ENCODE measurements at places on chromosomes 16 and 17. TPM values are rescaled to one million over a fixed set of nuclear protein-coding genes. Genes with fewer than 3 reads are reported as not detected.
A peak's percentile ranks its signal among the peaks of the same experiment; 100 is the strongest.

SLC52A1 gene
- total RNA-seq, result 0.08 TPM

KRTAP4-5 gene
- total RNA-seq, result not detected

SLFN12L gene
- total RNA-seq, result 9.0 TPM

VPS4A gene
- 41.5 TPM for total RNA-seq

KRT20 gene
- 0.30 TPM for total RNA-seq

MAF gene
- total RNA-seq, result 141 TPM

NEUROD2 gene
- not detected for total RNA-seq

GJD3 gene
- total RNA-seq, result not detected

NDRG4 gene
- total RNA-seq, result 0.84 TPM

DNA sequence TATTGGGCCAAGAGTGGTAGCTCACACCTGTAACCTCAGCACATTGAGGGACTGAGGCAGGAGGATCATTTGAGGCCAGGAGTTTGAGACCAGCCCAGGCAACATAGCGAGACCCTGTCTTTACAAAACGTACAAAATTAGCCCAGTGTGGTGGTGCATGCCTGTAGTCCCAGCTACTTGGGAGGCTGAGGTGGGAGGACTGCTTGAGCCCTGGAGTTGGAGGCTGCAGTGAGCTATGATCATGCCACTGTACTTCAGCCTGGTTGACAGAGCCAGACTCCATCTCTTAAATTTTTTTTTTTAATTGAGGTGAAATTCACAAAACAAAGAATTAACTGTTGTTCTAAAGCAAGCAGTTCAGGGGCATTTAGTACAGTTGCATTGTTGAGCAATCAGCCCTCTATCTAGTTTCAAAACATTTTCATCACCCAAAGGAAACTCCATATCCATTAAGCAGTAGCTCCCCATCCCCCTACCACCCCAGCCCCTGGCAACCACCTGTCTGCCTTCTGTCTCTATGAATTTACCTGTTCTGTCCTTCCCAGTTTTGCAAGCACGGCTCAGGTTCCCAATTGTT is 15.6 kb downstream of the SNX29 start:
- DNase-seq, result no peak

DNA sequence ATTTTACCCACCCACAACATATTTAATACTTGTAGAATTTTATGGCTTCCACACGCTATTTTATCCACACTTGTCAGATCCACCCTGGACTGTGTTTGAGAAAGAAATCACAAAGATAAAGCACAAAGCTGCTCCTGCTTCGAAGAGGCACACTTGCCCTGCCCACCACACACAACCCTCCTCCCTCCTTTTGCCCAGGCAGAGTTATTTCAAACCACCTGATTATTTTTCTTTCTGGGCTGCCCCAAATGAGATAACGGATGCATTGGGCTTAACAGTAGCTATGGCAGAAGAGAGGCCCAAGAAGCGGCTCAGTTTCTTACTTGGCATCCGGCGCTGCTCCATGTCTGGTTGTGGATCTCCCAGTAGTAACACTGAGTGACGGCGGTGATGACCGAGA is 27.2 kb downstream of the PKD1L3 start:
- no peak for DNase-seq

GRCh38 chr17:81635431-81635830 is 1.5 kb downstream of the NPLOC4 start:
- DNase-seq, result no peak

DNA sequence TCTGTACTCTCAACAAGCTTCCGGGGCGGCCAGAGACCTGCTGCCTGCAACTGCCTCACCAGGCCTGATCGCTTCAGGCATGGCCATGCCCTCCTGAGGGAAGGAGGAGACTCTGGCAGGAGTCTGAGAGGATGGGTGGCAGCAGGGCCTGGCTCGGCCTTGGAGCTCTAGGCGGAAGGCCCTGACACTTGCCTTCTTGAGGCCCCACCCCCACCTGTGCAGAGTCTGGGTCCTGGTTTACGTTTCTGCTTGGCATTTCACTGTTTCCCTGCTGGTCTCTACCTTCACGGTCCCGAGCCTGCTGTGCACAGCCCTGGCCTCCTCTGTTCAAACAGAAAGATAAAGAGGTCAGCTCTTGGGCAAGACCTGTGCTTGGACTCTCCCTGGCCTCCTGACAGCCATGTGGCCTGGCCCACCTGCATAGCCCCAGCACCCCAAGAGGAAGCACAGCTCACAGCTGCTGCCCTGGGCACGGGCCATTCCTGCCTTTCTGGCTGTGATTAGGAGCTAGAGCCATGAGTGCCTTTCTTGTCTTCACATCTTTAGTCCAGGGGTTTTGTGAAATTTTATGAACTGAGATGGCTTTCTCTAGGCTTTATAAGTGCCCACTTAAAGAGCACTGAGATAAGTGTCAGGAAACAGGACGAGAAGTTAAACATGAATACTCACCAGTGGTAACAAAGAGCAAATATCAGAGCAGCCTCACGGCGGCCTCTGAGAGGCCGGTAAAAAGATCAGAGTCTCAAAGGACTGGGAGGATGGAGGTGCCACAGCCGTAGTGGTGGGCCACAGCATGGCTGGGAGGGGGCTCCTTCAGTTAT is 25.6 kb upstream of the MTSS2 start:
- DNase-seq, result no peak

GRCh38 chr16:84040823-84041820 is 1.5 kb downstream of the SLC38A8 start:
- DNase-seq, result no peak

DNA sequence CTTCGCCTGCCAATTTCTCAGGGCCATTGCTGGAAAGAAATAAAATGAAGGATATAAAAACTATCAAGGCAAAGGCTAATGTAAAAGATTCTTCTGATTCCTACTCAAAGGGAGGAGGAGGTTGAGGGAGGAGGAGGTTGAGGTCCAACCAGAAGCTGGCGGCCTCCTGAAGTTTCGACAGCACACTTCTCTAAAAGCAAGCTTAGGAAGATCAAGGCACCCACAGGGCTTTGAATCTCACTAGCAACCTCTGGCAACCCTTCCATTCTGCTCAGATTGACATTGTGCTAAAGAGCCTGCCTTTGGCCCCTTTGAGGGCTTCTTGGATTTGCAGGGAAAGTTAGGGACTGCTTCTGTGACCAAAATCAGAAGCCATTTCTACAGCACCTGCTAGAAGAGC is 81.5 kb upstream of the TNRC6C start:
- no peak for DNase-seq

DNA sequence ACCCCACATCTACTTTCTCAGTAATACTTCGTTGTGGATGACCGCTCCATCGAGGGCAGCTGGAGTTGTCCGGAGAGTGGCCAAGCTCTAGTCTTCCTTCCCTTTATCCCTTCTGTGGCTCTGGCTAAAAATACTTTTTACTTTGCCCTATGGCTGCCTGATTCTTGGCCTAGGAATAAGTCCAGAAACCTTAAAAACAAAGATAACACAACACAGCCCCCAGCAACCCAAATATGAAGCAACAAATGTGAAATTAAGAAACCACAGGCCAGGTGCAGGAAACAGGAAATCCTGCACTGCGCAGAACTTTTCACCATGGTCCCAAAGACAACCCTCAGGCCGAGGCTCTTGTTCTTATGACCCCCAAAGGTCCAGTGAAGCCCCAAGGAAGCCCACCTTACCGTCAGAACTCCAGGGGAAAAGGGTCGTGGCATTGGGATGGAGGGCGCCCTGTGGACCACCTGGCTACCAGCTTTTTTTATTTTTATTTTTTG is 26.0 kb downstream of the TK2 start:
- DNase-seq, result no peak

DNA sequence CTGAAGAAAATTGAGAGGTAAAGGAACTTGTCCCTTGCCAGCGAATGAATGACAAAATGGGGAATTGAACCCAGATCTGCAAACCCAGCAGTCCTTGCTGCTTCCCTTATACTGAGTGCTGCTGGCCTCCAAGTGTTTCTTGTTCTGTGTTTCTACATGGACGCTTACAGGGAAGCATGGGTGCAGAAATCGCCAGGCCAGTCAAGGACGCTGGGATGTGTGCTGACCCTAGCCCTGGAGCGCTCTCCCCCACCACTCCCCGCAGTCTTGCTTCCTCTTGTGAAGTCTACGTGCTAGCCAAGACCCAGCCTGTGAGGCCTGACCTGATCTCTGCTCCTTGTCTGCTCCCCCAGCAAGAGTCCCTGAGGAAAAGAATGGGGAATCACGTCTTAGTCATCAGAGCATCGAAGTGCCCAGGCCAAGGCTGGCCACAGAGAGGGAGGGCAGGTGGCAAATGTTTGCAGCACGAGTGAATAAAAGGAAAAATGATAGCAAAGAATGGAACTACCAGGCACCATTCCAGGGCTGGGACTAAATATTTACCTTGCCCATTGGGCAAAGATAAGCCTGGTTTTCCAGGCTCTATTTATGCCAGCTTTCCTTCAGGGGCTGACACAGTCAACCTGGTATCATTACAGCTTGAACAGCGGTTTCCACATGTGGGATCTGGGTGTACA is 17.4 kb downstream of the CA4 start:
- no peak for DNase-seq

- no peak for DNase-seq
Measured at GRCh38 chr17:62720126-62720850, 87.8 kb downstream of the MARCHF10 start.

GRCh38 chr16:74667255-74667700 is 601 bp upstream of the RFWD3 start:
- DNase-seq, result no peak

DNA sequence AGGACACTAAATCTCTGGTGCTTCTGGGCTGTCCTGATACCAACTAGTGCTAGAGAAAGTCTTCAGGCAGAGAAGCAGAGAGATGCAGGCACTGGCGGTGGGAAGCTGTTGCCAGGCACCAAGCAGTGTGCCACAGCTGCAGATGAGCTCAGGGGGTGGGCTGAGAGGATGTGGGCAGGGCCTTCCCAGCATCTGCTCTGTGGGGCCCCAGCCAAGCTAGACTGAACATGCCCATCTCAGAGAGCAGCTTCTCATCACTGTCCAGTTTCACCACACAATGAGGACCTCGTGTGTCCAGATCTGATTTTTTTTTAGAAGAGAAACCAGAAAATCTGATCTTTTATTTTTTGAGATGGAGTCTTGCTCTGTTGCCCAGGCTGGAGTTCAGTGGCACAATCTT is 17.1 kb downstream of the PSKH1 start:
- DNase-seq, result no peak

DNA sequence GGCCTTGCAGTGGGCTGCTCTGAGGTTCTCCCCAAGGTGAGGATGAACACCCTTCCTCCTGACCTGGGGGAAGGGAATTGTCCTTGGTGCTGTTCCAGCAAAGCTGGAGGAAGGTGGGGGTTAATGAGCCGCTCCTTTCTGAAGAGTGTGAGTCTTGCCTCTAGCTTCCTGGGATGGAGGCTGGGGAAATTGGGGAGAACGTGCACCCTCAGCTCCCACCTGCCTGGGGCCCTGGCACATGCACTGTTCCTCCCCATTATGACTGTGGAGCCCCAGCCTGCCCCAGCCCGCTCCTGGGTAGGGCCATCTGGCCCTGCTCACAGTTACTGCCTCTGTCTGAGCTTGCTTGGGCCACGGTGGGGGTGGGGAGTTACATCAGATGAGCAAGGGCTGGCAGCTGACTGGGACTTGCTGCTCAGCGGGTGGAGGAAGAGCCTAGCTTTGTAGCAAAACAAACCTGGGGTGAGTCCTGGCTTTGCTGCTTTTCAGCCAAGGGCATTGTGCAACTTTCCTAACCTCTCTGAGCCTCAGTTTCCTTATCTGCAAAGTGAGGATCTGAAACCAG is 11.1 kb downstream of the TNS4 start:
- no peak for DNase-seq

DNA sequence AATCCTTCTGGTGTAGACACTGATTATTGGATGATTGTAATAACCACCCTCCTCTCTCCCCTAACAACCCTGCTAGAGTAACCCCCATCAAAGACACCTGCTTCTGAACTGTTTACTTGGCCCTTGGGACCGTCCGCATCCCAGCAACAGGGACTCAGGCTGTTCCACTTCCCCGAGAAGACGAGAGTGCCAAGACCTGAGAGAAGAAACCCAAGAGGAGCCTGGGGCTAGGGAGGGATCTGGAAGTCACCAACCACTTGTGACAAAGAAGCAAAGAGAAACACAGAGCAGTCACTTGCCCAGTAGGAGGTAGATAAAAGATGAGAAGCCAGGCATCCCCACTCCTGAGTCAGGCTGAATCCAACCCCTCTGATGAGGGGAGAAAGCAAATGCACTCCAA is 84.3 kb downstream of the CDH11 start:
- no peak for DNase-seq

GRCh38 chr17:10120109-10120485 is 78.3 kb downstream of the GAS7 start:
- no peak for DNase-seq

DNA sequence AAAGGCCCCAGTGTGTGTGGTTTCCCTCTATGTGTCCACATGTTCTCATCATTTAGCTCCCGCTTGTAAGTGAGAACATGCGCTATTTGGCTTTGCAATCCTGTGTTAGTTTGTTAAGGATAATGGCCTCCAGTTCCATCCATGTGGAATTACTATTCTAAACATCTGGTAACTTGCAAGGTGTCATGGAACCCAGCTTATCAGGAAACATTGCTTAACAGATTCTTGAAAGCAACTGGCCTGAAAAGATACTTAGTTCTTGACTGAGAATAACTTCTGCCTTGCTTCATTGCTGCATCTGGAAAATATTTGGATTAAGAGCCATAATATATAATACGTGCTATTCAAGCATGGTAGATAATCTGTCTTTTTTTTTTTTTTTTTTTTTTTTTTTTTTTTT is 27.8 kb downstream of the PAFAH1B1 start:
- no peak for DNase-seq

- peak; percentile 94 for DNase-seq
Measured at GRCh38 chr16:2980227-2981176, at the start of gene PKMYT1. TSS of gene PKMYT1 (minus strand) at chr16:2980446. CDS start at chr16:2979657, 789 bp downstream.

DNA sequence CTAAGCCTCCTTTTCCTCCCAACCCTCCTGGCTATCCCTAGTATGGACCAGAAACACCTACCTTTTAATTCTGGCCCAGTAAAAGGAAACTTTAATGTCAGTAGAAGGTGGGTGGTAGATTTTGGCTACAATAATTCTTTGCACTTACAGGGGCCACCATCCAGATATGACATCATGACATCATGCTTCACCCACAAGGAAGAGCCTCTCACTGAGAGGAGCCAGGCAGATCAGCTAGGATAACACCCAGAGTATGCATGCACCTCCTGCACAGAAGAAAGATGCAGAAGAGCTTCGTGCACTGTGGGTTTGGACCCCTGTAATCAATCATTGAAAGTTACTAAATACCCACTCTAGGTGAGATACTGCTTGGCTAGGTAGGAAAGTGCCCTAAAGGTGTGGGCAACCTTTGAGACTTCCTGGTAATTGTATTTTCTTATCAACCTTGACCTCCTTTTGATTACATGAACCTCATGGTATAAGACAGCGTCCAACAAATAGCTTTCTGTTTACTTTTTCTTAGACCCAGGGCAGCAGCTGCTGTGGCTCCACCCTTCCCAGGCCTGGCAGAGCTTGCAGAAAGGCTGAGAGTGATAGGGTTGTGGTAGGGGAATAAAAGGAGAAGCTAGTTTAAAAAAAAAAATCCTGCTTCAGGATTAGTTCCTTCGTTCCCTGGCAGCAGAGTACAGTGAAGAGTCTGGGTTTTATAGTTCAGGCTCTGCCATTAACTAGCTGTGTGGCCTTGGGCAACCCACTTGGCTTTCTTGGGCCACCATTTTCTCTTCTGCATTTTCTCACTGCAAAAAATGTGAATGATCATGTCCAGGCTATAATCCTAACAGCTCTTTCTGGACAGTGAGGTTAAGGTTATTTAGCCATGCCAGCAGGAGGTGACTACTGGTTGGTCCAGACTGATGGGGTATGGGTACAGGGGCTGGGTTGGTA is 6.2 kb downstream of the MAP3K14 start:
- DNase-seq, result no peak

Measured in activated T-cell treated with anti-CD3 and anti-CD28 coated beads, Interleukin-2, amount 50 U/mL, for 4 hours (primary cell).